Activated CD8-positive, alpha-beta T cell treated with anti-CD3 and anti-CD28 coated beads for 36 hours (primary cell): ENCODE measurements at places on chromosomes 13 and 19.

GRCh38 chr13:99226513-99226912 is 25.9 kb downstream of the UBAC2 start:
- H3K4me3 ChIP-seq, result no peak overlapping the region
- no peaks in the 10 kb centered on the region for H3K27me3 ChIP-seq
- H3K4me1 ChIP-seq, result peaks cover 88% of the 10 kb centered on the region
- H3K36me3 ChIP-seq, result peaks cover 31% of the 10 kb centered on the region

GRCh38 chr19:27671876-27672275 is 1541.1 kb downstream of the UQCRFS1 start:
- H3K36me3 ChIP-seq, result no peaks in the 10 kb centered on the region
- H3K27ac ChIP-seq, result no peak overlapping the region
- DNase-seq, result no peak
- no peak overlapping the region for H3K4me3 ChIP-seq

DNA sequence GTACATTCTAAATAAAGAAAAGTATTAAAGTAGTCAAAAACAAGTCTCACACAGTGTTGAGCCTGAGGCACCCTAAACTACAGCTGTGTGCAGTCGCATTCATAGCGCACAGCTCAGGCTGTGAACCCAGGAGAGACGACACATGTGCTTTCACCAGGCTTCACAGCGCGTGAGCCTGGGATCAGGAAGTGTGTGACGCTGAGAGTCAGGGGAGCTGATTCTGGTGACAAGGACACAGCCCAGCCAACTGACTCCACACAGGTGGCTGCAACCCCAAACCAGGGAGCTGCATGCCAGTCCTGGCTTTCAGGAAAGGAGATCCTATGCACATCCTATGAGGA is 41.6 kb downstream of the COL4A1 start:
- no peaks in the 10 kb centered on the region for H3K4me1 ChIP-seq
- H3K27me3 ChIP-seq, result peaks cover 19% of the 10 kb centered on the region
- H3K4me3 ChIP-seq, result no peak overlapping the region
- no peak for DNase-seq
- H3K36me3 ChIP-seq, result no peaks in the 10 kb centered on the region

GRCh38 chr13:70714993-70715392 is 606.7 kb upstream of the KLHL1 start:
- H3K36me3 ChIP-seq, result no peaks in the 10 kb centered on the region
- H3K27ac ChIP-seq, result no peak overlapping the region
- DNase-seq, result no peak
- no peak overlapping the region for H3K4me3 ChIP-seq
- H3K27me3 ChIP-seq, result no peaks in the 10 kb centered on the region
